Lower leg skin (tissue), 4 donors: ENCODE measurements at places on chromosomes 11 and 22.

- no peak for DNase-seq
Observed at GRCh38 chr11:3207526-3208189, 11.0 kb downstream of the MRGPRG start.

DNA sequence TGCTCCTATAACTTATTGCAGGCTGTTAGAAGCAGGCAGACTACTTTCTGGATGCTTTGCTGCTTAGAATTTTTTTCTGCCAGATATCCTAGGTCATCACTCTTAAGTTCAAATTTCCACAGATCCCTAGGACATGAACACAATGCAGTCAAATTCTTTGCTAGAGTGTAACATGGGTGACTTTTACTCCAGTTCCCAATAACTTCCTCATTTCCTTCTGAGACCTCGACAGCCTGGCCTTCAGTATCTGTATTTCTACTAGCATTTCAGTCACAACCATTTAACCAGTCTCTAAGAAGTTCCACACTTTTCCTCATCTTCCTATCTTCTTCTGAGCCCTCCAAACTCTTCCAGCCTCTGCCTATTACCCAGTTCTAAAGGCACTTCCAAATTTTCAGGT is 60.4 kb upstream of the ZBED5 start:
- DNase-seq, result no peak

DNA sequence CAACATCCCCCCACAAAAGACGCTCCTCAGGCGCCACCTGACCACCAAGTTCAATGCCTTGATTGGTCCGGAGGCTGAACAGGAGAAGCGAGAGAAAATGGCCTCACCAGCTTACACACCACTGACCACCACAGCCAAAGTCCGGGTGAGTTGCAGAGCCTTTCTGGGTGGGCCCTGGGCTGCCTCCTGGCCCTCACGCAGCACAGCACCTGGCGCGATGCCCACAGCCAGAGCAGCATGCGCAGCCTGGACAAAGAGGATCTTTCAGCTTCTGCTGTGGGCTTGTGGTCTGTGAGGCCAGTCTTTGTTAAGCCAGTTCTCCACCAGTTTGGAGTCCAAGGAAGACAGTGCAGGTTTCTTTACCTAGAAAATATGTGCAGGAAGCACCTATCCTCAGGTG is 21.6 kb downstream of the CYB5R2 start:
- DNase-seq, result peak; percentile 77

- DNase-seq, result no peak
Observed at GRCh38 chr22:43275545-43276317, 67.4 kb downstream of the SCUBE1 start.

GRCh38 chr22:31614781-31615490 is 47.1 kb downstream of the PISD start:
- DNase-seq, result no peak

DNA sequence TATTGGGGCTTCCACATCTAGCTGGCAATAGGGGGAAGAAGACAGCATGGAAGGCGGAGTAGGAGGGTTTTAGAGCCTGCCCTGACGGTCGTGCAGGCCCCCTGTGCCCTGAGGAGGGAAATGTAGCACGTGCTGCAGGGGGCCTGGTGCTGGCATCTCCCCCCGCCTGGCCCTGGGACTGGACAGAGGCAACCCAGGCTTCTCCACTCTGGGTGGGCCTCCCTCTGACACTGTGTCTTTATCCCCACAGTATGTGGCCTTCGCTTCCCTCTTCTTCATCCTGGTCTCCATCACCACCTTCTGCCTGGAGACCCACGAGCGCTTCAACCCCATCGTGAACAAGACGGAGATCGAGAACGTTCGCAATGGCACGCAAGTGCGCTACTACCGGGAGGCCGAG is 36.8 kb downstream of the KCNC1 start:
- no peak for DNase-seq

GRCh38 chr11:134244593-134244992 is 8.6 kb downstream of the THYN1 start:
- DNase-seq, result no peak

- peak; percentile 80 for DNase-seq
Observed at GRCh38 chr22:36065775-36066544, 37.3 kb upstream of the RBFOX2 start.

DNA sequence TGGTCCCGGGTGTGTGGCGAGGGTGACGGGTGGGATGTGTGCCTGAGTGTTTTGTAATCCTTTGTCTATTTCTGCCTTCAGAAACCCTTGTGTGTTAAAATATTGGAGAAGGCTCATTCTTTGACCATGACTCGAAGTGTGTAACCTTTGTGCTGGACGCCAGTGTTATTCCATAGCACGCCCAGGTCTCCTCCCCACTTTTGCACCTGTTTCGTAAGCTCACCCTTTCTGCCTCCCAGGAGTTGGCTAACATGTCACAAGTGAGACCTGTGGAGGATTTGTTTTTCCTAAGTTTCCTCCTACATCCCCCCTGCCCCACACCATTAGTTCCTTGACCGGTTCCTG is 382 bp downstream of the C11orf54 start:
- DNase-seq, result no peak

GRCh38 chr22:40462195-40462984 is 92.0 kb downstream of the SGSM3 start:
- no peak for DNase-seq

- no peak for DNase-seq
Observed at GRCh38 chr11:117919341-117919740, 9.9 kb downstream of the TMPRSS13 start.

- DNase-seq, result no peak
Observed at GRCh38 chr11:133406489-133406888, 125.8 kb downstream of the OPCML start.

DNA sequence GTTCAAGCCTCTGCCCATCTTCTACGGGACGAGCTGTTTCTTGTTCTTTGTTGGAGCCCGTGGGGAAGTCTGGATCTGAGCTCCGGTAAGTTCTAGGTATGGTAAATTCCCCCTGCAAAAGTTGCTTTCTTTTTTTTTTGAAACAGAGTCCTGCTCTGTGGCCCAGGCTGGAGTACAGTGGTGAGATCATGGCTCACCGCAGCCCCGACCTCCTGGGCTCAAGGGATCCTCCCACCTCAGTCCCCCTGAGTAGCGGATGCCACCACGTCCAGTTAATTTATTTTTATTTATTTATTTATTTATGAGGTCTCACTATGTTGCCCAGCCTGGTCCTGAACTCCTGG is 35.5 kb upstream of the MOB2 start:
- no peak for DNase-seq

GRCh38 chr22:45008751-45009605 is 827 bp downstream of the PHF21B start:
- no peak for DNase-seq

DNA sequence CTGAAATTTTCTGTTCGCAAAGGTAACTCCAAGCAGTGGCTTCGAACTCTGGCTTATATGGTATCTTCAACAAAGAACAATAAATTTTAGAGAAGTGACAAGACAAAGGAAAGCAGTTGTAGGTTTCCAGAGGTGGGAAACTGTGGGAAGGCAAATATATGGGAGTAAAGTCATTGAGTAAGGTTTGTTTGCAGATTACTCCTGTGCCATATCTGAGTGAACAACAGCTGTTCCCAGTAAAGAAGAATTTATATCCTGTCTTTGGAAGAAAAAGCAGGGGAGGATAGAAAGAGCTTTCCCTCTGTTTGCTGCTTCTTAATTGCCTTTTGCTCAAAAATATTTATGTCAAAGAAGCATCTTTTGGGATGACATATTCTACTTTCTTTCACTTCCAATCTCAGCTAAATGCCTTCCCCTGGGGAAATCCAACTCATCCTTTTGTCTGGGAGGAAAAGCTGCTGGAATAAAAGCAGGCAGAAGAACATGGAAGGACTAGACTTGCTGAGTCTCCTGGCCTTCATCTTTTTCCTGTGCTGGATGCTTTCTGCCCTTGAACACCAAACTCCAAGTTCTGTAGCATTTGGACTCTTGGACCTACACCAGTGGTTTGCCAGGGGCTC is 10.4 kb upstream of the RCN1 start:
- DNase-seq, result no peak

DNA sequence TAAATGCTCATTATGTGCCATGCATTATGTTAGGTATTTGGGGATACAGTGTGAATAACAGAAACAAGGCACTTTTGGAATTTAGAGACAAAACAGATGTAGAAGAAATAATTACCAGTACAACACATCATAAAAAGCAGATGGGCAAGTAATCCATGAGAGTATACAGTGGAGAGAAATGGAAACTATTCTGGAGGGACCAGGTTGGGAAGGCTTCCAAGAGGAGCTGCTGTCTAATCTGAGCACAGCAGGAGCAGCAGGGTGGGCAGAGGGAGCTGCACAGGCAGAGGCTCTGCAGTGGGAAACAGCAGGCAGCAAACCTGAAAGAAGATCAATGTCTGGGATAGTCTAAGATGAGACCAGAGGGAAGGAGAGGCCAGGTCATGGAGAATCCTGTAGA is 268.7 kb upstream of the CCDC90B start:
- DNase-seq, result no peak
